Activated naive CD8-positive, alpha-beta T cell treated with anti-CD3 and anti-CD28 coated beads, Interleukin-2, amount 50 U/mL, for 24 hours (primary cell): ENCODE measurements at places on chromosomes 3 and 15.
A peak's percentile ranks its signal among the peaks of the same experiment; 100 is the strongest.

DNA sequence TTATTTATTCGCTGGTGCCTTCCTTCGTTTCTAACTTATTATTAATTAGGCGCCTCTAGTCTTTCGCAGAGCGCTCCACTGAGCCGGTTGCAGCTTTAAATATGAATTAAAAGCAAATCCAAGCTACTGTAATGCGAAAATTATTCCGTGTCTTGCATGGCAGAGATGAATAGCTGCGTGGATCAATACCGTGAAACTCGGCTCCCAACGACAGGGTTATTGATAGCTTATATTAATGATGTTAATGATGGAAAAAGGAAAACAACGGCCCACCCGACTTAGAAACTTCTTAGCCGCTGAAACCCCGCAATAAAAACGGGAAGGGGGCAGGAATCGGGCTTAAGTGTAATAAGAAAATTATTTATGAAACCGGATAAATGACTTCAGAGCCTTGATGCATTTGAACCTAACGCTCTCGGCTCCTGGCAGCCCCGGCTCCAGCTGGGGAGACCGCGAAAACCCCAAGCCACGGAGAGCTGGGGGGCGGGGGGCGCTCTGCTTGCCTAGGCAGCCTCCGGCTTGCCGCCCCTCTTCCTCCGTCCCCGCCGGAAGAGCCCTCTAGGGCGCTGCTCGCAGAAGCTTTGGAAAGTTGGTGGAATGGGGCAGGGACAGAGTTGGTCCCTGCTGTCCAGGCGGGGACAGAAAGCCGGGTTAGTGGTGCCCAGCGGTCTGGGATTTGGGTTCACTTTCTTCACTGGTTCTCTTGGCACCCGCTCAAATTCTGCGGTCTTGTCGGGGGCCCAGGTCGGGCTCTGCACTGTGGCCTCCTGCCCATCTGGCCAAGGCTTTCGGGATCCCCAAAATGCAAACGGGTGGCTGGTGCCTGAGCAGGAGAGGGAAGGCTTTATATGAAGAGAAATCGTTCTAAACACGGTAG is 7.7 kb upstream of the ONECUT1 start:
- no peak for DNase-seq

- peak; percentile 63 for DNase-seq
These were observed 8.4 kb downstream of the CSK start for GRCh38 chr15:74790080-74790916.

GRCh38 chr3:27596334-27596841 is 112.2 kb upstream of the SLC4A7 start:
- no peak for DNase-seq

DNA sequence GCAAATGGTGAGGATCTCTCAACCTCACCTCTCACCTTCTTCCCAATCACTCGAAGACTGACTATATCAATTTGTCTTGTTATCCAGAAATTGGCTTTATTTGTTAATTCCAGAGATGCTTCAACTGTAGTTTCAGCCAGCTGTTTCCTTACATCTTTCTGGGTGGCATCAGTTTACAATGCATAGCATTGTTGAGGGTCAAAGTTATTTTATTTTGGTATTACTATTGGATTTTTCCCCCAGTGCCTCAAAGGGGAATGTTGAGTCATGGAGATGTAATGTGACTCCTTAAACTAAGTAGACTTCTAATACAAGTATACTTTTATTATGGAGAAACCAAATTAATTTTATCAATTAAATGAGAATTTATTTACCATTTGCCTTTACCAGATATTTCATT is 351.6 kb downstream of the TIGIT start:
- no peak for DNase-seq

DNA sequence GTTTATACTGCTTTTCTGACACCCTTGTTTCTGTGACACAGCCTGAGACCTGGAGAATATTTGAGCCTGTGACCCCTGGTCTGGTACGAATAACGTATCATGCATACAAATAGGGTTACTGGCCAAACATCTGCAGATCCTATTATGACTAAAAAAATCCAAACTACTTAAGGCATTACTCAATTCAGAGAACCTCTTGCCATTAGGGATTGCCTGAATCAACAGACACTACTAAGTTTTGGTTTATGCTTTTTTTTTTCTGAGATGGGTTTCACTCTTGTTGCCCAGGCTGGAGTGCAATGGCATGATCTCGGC is 35.4 kb downstream of the OSBPL10 start:
- DNase-seq, result no peak

- no peak for DNase-seq
These were observed 138.0 kb upstream of the RAD18 start for GRCh38 chr3:9101286-9101685.

- no peak for DNase-seq
These were observed 478.7 kb downstream of the RBMS3 start for GRCh38 chr3:29759411-29760225.

- no peak for DNase-seq
These were observed 298.9 kb upstream of the RORA start for GRCh38 chr15:61527836-61528580.

GRCh38 chr15:23762026-23762425 is 74.9 kb upstream of the NDN start:
- DNase-seq, result no peak

- no peak for DNase-seq
These were observed 21.2 kb downstream of the CFAP100 start for GRCh38 chr3:126415661-126416591.

DNA sequence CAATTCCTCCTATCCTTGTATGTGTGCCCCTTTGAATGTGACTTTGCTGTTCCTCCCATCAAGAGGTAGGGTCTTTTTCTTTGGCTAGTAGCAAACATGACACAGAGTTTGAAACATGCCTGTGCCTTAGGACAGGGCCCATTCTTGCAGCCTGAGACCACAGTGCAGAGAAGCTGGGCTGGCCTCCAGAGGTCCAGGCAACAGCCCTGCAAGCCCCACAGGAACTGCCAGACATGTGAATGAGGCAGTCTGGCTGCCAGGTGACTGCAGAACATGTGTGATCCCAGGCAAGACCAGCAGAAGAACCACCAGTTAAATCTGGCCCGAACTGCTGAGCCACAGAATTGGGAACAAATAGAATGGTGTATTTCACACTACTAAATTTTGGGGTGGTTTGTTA is 1.2 kb upstream of the HGD start:
- no peak for DNase-seq

DNA sequence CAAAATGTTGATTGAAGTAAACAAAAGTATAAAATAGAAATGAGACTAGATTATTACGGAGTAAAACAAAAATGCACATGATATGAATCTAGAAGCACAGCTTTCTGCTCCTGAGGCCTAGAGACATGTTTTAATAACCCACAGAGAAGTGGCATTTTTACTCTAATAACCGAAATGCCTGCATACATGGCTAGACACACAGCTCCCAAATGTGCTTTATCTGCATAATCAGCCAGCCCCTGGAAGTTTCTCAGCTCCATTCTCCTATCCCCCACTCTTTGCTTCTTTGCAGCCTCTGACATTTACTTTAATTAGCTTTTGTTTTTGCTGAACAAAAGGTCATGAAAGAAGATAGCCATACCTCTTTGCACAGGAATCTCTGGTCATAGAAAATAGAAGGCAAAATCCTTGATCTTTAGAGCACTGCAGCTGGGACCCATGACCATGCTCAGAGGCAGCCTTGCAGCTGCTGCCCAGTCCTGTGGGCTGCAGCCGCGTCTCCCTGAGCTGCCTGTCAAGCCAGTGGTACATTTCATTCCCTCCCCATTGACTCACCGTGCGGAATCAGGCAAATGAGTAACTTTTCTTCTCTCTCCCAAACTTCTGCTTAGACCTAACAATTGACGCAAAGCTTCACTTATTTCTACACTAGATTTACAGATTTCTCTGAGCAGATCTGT is at the start of gene VEPH1:
VEPH1 (minus strand) TSS at position 501 of the 680 bp plus-strand sequence. CDS start 8,067 bp downstream, outside the sequence.
- DNase-seq, result no peak

DNA sequence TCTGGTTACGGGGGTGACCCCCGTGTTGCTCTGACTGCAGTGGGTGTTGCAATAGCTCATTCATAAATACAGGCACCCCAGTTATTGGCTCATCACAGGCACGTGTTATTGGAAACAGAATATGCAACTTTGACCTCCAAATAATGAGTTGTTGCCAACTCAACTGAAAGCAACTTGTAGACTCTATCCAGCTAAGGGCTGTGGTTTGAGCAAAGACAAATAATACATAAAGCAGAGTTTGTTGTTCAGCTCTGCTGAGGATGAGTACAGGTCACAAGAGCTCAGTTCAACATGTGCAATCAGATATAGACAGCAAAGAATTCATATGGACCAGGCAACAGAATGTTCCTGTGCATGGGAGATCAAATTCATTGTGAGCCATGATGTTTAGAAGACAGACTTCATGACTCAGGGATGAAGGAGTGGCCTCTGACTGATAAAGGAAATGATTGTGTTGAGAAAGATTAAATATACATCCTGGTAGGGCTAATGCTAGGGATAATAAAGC is 87.6 kb upstream of the LRIG1 start:
- DNase-seq, result no peak

- no peak for DNase-seq
These were observed 6.8 kb downstream of the STOML1 start for GRCh38 chr15:73985101-73985873.

GRCh38 chr3:172137287-172138192 is 98.2 kb downstream of the FNDC3B start:
- DNase-seq, result no peak

DNA sequence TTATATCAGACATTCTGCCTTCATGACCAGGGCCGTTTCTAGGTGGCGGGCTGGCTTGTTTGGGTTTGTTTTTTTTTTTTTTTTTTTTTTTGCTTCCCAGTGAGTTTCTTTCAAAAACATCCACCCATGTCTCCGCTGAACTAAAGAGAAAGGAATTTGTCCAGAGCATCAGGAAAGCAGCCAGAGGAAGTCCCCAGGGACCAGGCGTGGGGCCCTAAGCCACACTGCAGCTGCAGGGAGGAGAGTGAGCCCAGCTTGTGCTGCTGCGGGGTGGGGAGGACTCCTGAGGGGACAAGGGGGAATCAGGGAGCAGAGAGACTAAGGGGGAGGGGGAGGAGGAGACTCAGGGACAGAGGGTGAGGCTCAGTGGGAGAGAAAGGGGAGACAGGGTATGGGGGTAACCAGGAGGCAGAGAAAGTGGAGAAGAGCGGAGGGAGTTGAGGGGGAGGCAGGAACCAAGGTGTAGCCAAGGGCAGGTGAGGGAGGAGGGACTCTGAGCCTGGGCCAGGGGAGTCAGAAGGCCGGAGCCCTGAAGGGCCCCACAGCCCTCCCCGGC is 49.5 kb downstream of the CYP11A1 start:
- DNase-seq, result no peak

DNA sequence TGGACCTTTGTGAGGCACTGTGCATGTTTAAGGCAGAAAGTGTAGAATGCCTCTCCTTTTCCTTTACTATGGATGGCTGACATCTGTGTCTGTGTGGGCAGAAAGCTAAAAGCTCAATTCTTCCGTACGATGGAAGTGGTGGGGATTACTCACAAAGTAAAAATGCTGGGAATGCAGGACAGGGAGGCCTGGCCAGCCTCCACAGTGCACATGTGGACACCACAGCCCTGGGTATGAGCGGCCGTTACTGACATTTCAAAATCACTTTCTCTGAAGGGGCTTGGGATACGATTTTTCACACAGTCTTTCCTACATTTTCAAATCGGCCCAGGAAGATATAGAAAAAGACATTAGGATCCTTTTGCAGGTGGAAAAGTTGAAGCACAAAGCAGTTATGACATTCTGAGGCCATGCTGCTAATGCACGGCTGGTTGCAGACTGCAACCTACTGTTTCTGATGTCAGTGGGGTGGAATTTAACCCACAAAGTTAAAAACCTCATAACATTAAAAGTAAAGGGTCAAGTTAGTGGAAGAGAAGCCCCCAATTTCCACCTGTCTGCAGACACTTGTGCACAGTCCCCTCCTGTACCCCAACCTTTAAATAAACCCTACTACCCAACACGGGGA is 27.9 kb downstream of the EHD4 start:
- DNase-seq, result no peak

GRCh38 chr3:55557549-55557948 is 70.4 kb upstream of the WNT5A start:
- no peak for DNase-seq

- DNase-seq, result peak; percentile 10
These were observed 317.2 kb upstream of the PROK2 start for GRCh38 chr3:72102112-72102616.

DNA sequence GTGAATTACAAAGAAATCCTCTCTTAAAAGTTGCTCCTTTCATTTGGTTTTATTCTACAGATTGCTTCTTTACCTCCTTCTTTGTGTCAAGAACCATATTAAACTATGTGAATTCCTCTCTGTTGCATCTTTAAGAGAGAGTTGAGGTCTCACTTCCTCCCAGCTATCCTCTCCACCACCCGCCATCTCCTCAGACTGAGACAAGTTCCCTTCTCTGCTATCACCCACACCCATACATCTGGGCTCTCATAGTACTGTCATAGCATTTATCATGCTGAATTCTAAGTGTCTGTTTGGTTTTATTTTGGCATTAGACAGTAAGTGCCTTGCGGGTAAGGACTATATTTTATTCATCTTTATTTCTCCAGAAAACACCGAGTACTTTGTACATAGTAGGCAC is 54.2 kb downstream of the B3GALNT1 start:
- DNase-seq, result no peak

DNA sequence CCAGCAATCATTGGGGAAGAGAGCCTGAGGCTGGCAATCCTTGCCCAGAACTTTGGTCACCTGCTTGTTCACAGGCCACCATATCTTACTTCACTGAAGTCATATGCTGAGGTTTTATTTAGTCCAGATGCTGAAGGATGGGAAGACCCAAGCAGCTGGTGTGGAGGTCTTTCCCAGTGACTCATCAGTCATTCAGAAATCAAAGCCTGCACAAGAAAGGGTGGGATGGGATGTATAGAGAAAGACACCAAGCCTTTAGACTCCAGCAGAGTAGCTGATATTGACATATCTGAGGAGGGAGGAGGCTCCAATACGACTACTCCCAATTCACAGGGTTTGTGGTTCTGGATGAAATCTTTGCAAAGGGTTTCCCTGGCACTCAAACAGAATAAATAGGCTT is 13.0 kb upstream of the PHLDB2 start:
- no peak for DNase-seq

DNA sequence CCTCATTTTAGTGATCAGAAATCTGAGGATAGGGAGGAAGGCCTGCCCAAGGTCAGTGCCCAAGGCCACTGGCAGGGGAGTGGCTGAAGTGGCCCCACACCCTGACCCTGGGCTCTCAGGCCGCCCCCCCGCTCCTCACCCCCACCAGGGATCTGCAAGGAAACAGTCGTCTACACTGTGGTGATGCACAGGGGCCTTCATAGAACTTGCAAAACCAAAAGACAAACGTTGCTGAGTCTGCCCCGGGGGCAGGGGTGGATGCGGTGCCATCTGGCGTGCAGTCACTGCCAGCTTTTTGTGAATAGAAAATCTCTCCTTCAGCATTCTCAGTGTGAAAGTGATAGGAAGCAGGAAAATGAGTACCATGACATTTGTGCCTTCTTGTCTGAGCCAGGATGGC is 41.3 kb downstream of the WHAMM start:
- no peak for DNase-seq

DNA sequence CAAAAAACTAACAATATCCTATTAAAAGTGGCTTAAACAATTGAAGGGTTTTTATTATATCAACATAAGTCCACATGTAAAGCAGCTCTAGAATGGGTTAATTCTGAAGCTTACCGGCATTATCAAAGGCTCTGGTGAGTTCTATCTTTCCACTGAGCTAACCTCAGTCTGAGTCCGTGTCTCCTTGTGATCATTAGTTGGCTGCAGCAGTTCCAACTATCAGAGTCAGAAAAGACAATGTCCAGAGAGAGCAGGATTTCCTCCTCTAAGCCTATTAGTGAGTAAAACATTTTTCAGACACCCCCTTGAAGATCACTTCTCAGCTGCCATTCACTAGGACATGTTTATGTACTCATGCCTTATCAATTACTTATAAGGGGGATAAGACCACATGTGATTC is 49.9 kb downstream of the DHX36 start:
- DNase-seq, result no peak

- DNase-seq, result peak; percentile 43
These were observed 6.7 kb downstream of the CISH start for GRCh38 chr3:50604628-50605588.
